ENCODE measurements at places on chromosomes 11 and 22.

DNA sequence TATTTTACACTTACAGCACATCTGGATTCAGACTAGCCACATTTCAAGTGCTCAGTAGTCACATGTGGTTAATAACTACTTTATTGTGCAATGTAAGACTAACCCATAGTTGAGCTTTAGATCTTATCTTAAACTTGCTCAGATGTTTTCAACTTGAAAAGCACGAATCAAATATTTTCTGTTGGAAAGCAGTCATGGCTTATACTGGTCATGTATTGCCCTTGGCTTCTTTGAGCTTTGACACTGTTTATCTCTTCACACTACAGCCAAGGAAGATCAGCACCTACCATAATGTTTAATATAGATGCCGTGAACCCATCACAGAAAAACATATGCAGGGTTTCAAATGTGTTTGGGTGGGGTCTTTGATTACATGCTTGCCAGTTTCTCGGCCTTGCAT, 4.4 kb downstream of the RBX1 start:
- DNase-seq = no peak

DNA sequence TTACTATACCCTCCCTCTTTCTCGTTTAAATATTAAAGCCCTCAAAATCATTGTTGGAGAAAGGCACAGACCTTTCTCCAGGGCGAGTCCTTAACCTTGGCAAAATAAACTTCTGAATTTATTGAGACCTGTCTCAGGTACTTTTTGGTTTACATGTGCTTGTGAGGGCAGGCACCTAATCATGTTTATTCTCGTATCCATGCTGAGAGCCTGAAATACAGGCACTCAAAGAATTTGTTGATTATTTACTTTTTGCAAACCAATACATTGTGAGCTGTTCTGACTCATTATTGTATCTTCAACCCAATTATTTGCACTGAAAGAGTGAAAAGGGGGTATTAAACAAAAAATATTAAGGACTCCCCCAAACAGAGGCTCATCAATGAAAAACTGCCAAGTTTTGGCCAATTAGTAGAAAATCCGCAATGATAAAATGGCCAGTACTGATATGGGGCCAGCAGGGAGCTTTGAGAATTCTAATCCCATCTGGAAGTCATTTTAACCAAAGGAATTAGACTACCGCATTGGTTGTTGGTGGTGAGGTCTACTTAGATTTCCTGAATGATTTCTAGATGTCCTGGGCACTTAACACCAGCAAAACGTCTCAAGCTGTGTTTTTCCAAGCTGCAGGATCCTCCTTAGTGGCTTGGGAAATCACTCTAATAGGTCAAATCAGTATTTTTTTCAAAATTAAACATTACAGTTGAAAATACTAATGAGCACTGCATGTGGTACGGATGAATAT, 157.3 kb downstream of the SWAP70 start:
- DNase-seq = no peak

DNA sequence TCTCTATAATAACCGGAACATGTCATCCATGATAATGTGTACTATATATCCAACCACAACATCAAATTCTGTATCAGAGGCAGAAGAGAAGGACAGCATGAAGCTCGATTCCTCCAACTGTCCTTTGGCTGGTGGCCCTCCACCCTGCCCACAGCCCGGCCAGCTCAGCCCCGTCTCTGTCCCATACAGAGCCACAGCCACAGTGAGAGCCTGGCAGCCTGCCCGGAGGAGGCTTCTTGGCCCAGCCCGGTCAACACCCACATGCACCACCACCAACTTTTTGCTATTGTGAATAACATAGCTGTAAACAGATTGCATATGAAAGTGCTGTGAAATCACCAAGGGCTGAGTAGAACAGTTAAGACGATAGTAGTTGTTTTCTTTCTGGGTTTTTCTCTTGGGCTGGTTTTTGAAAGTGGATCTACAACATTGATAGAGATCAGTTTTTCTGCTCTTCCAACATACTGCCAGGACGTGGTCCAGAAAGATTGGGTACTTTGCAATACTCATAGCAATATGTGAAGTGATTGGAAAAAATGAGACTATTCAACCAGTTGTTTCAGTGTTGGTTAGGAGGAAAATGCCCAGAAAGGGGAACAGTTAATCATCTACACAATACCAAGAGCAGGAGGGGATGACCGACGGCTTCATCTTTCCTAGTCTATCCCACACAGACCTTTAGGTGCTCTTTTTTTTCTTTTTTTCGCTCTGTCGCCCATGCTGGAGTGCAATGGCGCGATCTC, 6.9 kb upstream of the TUBA8 start:
- peak; percentile 53 for DNase-seq

GRCh38 chr11:8948886-8949285, 6.1 kb upstream of the ASCL3 start:
- no peak for DNase-seq

GRCh38 chr11:92401520-92401919, 176.9 kb downstream of the FAT3 start:
- no peak for DNase-seq

- no peak for DNase-seq
Observed at GRCh38 chr11:73160005-73160760, 18.1 kb upstream of the FCHSD2 start.

DNA sequence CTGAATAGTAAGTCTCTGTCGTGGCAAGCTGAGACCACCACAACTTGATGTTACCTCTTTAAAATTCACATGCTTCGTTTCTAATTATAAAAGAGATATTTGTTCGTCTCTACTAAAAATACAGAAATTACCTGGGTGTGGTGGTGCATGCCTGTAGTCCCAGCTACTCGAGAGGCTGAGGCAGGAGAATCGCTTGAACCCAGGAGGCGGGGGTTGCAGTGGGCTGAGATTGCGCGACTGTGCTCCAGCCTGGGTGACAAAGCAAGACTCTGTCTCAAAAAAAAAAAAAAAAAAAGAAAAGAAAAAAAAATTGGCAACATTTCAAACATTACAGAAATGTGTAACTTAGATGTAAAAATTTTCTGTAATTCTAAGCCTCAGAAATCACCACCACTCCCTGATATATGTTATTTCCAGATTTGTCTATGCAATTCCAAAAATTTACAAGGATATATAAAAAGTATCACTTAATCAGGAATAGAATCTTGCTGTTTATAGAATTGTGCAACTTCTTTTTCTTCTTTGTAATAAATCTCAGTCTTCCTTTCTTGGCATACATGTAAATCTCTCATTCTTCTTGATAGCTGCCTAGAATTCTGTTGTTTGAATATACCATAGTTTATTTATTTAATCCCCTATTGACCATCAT, 37.3 kb downstream of the C11orf96 start:
- DNase-seq = no peak

GRCh38 chr11:2314525-2315394, 12.9 kb downstream of the TSPAN32 start:
- DNase-seq = peak; percentile 44

DNA sequence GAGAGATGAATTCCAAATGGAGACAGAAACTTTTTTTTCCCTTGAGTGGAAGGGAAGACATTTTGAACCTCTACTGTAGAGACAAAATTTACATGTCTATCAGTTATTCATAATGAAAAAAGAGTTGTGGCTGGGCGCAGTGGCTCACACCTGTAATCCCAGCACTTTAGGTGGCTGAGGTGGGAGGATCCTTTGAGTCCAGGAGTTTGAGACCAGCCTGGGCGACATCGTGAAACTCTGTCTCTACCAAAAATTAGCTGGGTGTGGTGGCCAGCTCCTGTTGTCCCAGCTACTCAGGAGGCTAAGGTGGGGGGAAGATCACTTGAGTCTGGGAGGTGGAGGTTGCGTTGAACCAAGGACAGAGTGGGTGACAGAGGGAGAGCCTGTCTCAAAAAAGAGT, 4.1 kb downstream of the EED start:
- no peak for DNase-seq

DNA sequence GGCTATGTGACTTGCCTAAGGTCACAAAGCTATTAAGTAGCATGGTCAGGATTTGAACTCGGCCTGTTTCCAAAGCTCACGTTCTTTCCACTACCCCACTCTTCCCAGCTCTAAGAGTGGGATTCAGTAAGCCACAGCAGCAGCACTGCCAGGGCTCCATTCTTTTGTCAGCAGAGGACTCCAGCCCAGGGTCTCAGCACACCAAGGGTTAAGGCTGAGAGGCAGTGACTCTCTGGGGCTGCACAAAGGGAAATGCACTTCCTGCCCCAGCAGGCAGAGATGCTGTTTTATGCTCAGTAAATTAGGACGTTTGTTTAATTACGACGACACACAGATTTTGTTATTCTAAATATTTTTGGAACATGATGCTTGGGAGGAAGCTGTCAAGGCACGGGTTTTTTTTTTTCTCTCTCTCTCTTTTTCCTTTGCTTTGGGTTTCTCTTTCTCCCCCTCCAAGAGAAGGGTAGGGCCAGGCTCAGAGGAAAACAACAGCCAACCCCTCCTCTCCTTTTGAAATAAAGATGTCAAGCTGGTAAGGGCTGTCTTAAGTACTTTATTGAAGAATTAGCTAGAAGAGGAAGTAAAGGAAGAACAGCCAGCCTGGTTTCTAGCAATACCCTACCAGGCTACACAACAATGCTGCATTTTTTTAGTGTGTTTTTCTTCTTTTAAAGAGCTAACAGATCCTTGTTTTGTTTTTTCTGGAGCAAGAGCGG, 2.8 kb downstream of the MYH9 start:
- DNase-seq = peak; percentile 55

DNA sequence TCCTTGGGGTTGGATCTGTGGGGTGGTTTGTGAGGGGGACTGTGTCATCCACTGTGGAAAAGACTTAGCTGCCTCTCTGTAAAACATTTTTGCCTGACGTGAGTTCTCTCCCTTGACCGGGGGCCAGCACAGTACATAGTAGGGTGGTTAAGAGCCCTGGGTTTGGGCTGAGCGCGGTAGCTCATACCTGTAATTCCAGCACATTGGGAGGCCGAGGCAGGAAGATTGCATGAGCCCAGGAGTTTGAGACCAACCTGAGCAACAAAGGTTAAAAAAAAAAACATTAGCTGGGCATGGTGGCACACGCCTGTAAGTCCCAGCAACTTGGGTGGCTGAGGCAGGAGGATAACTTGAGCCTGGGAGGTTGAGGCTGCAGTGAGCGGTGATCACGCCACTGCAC, 74.7 kb upstream of the WNT7B start:
- no peak for DNase-seq

- peak; percentile 65 for DNase-seq
Observed at GRCh38 chr22:41857155-41857859, 24.4 kb downstream of the SREBF2 start.

DNA sequence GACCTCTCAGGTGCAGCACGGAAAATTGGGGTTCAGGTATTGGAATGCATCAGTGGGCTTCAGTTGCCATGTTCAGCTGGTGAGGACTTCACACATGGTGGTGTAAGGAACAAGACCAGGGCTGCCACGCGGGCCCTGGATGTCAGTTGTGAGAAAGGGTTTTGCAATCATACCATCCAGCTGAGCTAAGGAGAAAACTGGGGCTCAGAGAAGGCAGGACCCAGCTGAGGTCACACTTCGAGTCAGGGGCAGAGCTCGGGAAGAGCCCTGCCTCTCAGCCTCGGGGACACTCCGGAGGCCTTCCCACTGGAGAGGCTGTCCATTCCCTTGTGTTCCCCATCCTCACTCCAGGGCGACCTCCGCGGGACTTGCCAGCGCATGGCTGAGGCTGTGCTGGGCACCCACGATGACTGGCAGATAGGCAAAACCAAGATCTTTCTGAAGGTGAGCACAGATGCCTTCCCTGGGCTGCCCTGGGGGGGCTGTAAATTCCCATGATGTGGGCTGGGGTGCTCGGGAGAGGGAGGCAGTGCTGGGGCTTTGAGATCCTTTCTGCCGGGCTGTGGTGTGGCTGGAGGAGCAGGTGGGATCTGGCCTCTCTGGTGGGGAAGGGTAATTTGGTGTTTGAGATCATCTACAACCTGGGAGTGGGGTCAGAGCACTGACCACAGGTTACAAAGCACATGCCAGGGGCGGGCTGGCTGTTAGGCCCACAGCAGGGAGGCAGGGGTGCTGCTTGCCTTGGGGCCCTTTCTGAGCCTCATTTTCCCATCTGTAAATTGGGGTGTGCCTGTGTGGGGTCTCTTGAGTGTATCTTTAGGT, 47.2 kb downstream of the MYO7A start:
- DNase-seq = no peak
